Epithelial cell of esophagus (primary cell): ENCODE measurements at places on chromosomes 2 and 18.

DNA sequence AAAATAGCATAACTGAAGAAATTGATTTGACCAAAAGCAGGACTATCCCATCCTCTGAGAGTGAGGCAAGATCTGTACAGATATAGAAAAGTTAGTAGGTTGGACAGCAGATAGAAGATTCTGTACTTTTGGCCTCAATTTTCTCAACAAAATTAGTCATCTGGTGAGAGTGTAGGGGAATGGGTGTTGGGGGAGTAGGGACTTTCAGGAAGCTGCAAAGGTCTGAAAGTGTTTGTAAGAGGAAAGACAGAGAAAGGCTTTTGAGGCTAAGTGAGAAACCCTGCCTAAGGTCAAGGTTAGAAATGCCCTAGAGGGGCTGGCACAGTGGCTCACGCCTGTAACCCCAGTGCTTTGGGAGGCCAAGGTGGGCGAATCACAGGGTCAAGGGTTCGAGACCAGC, 40.3 kb downstream of the DAPL1 start:
- DNase-seq = no peak

GRCh38 chr2:77169426-77169825, 352.8 kb downstream of the LRRTM4 start:
- no peak for DNase-seq

DNA sequence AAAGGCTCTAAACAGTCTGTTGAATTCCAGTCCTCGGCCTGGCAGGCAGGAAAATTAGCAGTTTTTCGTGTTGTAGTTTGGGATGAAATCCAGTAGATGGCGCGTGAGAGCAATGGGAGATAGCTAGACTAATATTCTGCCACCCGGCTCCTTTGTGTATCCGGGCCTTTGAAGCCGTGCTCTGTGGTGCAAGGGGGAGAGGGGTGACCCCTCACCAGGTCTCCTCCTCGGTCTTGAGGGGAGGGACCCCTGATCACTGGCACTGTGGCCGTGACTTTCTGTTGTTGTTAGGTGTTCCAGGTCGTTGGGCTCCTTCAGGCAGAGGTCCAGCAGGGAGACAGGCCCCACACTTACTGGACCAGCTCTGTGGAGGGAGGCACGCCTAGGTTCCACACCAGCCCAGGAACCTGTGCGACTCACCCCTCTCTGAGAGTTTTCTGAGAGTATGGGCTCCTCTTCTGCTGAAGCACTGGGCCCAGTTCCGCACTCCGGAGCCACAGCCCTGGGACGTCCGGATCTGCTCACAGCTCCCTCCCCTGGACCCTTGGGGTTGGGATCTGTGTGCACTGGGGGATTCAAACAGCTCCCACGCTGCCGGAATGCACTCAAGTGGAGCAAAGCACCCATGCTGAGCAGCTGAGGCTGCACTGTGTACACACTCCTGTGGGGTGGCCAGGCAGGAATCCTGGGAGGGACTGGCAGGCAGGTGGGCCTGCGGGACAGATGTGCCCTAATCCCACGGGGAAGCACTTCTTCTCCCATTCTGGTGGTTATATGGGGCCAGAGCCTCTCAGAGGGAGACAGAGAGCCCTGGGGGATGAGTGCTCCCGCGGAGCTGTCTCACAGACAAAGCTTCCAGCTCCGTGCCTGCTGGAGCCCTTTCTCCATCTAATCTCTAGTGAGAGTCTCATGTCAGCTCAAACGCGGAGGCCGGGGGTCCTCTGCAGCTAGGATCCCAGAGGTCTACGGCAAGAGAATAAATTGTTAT, 8.8 kb downstream of the GKN2 start:
- DNase-seq = peak; percentile 61

DNA sequence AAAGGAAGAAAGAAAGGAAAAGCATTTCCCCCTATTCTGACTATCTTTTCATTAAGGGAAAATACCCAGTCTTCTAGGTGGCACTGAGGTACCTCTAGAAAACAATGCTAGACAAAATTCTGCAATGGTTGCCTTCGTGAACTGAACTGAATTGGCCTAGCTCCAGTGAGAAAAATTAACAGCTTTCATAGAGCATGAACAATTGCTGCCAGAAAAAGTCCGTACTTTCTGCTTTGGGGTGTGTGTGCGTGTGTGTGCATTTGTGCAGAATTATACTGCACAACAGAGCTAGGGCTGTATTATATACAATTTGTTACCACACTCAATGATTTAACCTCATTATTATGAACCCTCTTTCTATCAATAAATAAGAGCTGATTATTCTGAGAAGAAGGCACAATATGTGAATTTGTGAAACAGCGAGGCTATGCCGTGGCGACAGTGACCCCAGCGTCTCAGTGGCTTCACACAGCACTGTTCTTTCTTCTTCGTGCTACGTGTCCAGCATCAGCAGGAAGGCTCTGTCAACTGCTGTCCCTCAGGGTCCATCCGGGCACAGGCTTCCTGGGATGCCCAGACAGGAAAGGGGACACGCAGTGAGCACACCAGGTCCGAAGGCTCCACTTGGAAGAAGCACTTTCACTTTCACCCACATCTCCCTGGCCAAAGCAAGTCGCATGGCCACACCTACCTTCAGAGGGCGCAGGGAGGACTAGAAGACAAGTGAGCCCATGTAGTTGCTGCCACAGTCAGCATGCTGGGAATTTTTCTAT, 47.5 kb downstream of the PTGR3 start:
- DNase-seq = no peak

DNA sequence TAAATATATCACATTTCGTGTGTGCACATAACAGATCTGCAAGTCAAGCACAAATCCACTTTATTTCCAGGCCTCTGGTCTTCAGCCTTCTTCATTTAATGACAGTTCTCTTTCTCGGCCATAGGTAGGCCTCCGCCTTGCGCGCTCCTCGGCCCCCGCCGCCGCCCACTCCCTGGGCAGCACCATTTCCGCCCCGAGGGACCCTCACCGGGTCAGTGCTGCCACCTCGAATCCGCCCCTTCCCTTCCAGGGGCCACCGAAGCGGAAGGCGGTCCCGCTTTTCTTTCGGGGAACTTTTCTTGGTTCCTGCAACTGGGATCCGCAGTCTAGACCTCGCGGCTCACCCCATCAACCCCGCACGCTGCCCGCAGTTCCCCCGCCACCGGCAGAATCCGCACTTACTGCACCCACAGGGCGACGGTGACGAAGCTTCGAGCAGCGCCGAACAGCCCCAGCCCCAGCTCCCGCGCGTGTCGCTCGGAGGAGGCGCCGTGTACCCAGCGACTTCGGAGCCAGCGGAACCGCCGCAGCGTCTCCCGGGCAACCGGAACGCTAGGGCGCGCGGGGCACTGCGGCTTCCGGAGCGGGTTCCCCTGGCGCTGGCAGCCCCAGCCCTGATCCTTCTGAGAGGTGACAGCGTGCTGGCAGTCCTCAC, at the start of gene CDKL4:
TSS of gene CDKL4 (minus strand) at position 502 of the 655 bp plus-strand sequence.
- DNase-seq = peak; percentile 27

DNA sequence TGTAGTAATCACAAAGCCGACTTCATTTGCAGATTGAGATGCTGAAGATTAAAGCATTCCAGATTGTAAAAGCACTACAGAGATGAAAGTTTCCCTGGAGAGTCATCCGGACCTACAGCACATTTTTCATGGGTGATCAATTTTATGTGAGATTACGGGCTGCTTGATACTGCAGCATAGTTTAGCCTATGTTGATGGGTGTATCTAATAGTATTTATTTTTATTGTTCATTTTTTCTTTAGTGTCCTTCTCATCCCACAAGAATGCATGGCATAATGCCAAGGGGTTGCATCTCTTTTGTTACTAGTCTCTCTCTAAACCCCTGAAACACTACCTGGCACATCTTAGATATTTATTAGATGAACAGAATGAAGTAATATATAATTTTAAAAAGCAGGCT, 240.4 kb downstream of the MBD2 start:
- DNase-seq = peak; percentile 64

DNA sequence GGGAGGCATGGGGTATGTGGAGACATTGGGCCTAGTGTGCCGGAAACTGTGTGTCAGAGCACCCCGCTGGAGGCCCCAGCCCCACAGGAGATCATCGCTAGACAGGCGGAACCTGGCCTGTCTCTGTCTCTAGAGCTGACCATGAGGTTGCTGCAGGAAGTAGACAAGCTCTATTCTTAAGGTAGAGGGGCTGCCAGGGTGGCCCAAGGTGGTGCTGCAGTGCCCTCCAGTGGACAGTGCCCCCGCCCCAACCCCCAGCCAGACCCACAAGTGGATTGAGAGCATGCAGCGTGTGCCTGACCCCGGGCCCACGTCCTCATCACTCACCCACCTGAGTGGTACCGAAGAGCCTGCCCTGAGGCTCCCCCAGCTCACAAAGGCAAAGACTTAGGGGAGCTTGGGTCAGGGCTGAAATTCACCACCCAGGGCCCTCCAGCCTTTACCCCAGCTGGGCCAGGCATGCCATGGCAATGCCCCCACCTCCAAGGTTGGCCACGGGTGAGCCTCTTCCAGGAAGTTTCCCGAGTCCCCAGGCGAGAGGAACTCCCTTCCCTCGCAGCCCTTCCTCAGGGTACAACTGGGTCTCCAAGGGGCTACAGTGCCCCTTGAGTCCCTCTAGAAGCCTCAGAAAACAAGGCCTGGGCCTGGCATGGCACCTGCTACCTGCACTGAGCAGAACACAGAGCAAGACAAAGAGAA, 155.0 kb downstream of the TTC32 start:
- no peak for DNase-seq

- DNase-seq = no peak
Measured at GRCh38 chr2:217638031-217638430, 364.8 kb downstream of the TNS1 start.

- no peak for DNase-seq
Measured at GRCh38 chr2:133734716-133735495, 166.6 kb upstream of the NCKAP5 start.

GRCh38 chr2:98383166-98383565, 36.9 kb downstream of the CNGA3 start:
- DNase-seq = no peak
